ENCODE measurements at places on chromosomes 7 and 10.

DNA sequence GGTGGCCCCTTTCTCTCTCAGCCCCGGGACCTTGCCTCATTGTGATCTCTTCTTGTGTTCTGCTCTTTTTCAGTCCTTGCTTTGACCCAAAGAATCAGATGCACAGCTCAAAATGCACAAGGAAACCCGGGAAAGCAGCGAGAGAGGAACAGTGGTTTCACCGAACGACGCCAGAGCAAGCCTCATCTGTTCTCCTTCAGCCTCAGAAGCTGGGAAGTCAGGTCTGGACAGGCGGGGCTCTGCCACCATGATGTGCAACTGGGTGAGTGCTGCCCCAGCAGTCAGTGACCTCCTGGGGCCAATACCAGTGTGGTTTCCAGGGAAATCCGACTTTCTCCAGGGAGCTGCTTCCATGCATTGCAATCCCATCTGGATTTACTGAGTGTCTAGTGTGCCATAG is 133.4 kb downstream of the PRKCQ start:
- DNase-seq, result no peak

DNA sequence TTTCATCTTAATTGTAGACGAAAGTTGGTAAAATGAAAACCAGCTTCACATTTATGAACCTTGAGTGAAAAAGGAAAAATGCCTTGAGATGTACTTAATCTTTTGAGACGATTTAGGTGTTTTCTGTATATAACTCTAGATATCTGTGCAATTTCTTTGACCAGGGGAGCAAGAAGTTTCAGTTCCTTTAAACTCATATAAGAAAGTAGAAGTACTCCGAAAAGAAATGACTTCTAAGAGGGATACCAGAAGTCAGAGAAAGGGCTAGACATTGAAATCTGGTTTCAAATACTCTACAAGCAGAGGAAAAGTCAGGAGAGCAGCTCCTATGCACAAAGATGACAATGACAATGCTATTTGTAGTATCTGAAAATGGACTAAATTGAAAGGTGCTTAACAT is 303.7 kb downstream of the BAMBI start:
- DNase-seq, result no peak

- no peak for DNase-seq
These were observed 75.5 kb upstream of the STARD3NL start for GRCh38 chr7:38102507-38102906.

DNA sequence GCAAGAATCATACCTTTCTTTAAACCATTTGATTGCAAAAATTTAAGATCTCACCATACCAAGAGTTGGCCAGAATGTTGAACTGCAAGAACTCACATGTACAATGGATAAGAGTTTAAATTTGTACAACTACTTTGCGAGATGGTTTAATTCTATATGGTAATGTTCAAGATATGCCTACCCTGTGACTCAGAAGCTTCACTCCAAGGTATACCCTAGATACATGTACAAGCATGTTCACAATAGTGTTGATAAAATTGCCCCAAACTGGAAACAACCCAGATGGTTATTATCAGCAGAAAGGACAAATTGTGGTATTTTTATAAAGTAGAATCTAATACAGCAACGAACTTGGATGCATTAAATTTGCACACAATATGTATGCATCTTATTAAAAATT is 25.1 kb upstream of the RAB18 start:
- no peak for DNase-seq

DNA sequence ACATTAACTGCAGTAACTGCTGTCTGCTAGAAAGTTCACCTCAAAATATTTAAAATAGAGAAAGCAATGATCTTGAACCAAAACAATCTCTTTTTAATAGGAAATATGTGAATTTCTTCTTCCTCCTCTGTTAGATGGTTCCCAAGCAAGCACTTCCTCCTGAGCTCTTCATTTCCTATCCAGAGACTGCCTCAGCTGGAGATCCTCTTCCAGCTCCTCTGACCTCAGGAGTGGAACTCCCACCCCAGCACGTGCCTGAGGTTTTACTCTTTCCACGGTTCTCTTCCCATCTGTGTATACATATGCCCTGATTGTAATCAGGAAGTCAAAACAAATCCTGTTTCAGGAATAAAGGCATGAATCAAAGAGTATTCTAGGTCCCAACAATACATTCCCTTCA is 5.6 kb downstream of the DENND11 start:
- no peak for DNase-seq

DNA sequence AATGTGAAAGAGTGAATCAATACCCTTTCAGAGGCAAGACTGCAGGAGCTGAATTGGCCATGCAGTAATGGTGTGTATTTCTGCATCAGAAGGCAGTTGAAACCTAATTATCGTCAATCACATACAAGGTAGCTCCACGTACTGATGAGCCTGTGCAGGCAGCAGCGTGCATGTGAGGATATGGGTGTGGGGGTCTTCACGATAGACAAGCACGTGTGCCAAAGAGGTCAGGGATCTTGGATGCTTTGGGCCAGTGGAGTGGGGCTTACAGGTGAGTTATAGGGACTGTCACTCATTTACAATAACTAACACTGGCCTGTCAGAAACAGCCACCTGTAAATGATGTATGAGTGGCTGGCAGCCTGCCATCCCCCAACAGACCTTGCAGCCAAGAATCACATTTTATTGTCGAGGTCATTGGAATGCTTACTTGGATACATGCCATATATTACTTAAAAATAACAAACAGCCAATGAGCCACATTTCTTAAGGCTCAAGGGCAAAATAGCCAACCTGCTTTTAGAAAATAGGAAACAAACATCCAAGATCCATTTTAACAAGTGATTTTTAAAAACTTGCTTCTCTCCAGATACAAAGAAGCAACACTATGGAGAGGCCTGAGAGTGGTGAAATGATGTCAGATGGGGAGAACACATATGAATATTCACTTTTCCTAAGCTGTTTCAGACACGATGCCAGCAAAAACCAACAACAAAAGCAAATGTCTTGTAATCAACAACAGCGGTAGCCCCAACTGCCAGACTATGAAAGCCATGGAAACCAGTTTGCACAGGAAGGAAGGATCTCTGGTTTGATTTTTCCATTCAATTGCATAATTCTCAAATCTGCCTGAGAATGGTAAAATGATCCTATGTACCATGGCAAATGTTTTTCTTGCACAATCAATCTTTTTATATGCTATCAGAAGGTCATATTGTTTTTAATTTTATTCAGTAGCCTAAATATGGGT is 210.7 kb downstream of the SKAP2 start:
- no peak for DNase-seq

DNA sequence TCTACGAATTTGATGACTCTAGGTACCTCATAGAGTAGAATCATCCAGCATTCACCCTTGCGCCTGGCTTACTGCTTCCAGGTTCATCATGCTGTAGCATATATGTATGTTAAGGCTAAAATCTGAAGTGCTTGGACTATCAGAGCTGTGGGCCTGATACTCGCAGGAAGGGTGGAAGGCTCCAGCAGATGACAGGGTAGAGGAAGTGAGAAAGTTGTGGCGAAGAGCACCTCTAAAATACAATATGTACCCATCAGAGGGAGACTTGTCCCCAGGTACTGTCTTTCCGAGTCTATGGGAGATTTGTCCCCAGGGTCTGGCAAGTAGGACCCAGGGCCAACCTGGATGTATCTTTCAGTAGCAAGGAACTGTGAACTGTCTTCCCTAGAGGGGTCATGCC is 48.1 kb upstream of the PLEKHA1 start:
- DNase-seq, result no peak

- no peak for DNase-seq
These were observed 498.1 kb downstream of the PLXNA4 start for GRCh38 chr7:132077971-132078685.

GRCh38 chr7:146701166-146701565 is 584.6 kb downstream of the CNTNAP2 start:
- no peak for DNase-seq

DNA sequence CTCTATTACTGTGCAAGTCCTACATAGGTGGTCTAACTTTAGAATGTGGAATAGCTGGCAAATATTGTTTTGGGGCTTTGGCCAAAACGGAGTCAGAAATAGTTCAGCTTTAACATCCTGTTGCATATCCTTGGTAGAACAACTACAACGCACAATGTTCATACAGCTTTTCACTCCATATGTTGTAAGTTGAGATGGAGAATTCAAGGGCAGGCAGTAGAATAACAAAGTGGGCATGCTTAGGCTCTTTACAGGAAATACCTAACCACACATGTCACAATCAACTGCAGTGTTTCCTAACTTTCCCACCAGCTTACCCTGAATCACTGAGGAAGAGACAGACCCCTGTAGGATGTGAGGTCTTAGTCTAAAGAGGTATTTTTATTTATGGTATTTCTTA is 122.3 kb downstream of the PPP1R3A start:
- DNase-seq, result no peak

- DNase-seq, result no peak
These were observed 3.5 kb upstream of the GDF2 start for GRCh38 chr10:47318706-47319105.

- peak; percentile 3 for DNase-seq
These were observed 7.2 kb upstream of the MBL2 start for GRCh38 chr10:52779541-52780390.

GRCh38 chr10:114957122-114957521 is 19.1 kb downstream of the TRUB1 start:
- DNase-seq, result no peak

DNA sequence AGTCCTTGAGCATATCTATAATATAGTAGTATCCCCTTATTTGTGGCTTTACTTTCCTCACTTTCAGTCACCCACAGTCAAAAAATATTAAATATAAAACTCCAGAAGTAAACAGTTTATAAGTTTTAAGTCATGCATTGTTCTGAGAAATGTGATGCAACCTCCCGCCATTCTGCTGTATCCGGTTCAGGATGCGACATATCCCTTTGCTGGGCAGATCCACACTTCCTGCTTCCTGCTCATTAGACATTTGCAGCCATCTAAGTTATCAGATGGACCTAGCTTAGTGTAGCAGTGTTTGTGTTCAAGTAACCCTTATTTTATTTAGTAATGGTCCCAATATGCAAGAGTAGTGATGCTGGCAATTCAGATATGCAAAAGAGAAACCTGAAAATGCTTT is 38.9 kb upstream of the BMS1 start:
- no peak for DNase-seq

GRCh38 chr10:57692255-57692980 is 575.3 kb downstream of the IPMK start:
- no peak for DNase-seq

DNA sequence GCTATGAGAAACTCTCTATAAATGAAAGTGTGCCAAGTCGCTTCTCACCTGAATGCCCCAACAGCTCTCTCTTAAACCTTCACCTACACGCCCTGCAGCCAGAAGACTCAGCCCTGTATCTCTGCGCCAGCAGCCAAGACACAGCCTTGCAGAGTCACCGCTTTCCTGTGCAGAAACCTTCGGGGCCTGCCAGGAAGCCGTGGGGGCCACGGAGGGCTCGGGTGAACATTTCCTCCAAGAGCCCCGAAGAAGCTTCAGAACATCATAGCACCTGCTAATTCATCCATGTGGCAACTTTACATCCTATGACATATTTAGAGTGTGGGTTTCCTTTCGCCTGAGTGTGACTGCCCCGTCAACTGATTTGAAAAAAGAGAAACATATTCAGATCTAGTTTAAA is 55.7 kb upstream of the PRSS58 start:
- DNase-seq, result peak; percentile 7

GRCh38 chr7:49669285-49669684 is 104.2 kb upstream of the VWC2 start:
- DNase-seq, result no peak

- no peak for DNase-seq
These were observed 825 bp downstream of the MRPL32 start for GRCh38 chr7:42932811-42933591.

DNA sequence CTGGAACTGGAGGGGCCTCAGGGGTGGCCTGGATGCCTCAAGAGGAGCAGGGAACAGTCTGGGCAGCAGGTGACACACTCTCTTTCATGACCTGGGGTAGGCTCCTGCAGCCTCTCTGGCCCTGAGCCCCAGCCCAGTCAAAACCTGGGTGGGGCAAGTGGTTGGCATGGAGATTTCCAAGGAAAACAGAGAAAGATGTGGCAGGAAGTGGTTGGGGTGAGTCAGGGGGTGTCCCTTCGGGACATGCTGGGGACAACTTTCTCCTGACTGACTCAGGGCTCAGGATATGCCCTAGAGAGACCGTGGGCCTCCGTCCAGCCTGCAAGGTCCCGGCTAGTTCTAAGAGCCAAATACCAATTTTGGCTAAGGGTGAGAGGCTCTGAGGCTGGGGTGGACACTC is 2.9 kb downstream of the AQP1 start:
- no peak for DNase-seq

DNA sequence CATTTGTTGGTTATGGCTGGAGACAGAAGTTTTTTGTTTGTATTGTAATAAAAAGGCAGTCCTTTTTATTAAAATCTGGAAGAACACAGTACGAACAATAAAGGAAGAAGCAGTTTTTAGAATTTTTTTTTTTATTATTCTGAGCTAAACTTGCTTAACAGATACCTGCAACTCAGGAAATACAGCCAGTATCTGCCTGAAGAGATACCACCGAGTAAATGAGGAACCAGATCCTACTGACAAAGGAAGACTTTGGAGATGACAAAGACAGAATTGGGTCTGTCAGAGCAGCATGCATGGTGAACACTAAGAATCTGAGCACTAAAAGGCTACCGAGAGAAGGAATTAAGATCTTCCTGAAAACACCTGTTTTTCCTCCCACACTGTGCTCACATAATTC is 1335.9 kb upstream of the SORCS1 start:
- no peak for DNase-seq

DNA sequence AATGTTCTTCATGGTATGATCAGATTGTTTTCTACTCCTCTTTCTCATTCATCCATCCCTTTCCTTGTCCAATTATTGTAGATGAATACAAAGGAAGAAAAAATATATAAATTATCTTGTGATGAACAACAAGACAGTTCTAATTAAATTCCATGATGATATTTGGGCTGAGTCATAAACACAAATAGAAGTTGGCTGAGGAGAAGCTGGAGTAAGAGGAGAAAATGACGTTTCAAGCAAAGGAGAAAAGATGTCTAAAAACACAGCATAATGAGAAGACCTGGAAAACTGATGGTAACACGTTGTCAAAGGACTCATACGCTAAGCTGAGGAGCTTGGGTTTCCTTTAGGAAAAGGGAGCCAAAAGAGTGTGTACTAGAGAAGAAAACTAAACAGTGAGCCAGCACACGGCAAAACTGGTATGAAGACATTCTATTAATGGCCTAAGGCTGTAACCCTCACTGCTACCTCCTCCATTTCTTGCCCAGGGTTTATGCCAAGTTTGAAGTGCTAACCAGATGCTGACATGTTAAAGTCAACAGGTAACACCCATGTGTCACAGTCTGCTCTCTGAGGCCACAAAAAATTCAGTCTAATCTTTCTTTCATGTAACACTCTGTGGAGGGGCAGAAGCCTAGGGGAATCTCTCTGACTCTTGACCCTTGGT is 26.1 kb downstream of the ZFAND4 start:
- DNase-seq, result no peak

GRCh38 chr10:381346-381745 is 246.1 kb downstream of the ZMYND11 start:
- DNase-seq, result no peak

All from effector CD8-positive, alpha-beta T cell (primary cell).